ENCODE measurements at places on chromosomes 4 and X.

- no peak for DNase-seq
These were observed 34.4 kb upstream of the ANXA3 start for GRCh38 chr4:78517050-78517652.

- no peak for DNase-seq
These were observed 18.3 kb downstream of the GAB1 start for GRCh38 chr4:143354990-143355389.

GRCh38 chr4:139555705-139556070 is 331 bp downstream of the SETD7 start:
- no peak for DNase-seq

DNA sequence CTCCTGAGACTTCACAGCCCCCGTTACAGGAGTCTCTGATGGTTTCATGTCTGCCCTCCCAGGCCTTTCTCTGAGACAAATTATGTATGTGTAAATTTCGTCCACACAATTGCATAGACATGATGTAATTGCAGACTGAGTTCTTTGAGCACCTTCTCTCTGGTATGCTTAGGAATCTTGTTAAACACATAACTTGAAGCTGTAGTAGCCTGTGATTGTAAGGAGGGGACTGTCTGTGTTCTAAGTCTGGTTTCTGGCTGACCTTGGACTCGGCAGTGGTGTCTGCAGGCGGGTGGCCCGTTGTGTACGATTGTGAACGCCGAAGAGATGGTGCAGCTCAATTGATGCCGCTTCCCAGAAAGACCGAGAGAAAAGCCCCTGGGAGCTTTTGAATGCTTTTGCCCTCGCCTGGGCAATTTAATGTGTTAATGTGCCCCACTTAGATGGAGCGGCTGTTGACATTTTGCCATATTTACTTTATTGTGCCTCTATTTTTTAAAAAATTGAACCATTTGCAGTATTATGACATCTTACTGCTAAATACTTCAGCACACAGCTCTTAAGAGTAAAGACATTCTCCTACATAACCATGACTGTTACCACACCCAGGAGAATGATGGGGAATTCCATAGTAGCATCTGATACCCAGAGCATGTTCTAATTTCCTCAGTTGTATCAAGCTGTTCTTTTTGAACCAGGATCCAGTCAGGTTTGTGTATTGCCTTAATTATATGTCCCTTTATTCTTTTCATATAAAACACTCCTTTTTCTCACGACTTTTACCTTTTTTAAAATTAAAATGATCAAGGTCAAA is 58.4 kb upstream of the TADA2B start:
- DNase-seq = no peak

DNA sequence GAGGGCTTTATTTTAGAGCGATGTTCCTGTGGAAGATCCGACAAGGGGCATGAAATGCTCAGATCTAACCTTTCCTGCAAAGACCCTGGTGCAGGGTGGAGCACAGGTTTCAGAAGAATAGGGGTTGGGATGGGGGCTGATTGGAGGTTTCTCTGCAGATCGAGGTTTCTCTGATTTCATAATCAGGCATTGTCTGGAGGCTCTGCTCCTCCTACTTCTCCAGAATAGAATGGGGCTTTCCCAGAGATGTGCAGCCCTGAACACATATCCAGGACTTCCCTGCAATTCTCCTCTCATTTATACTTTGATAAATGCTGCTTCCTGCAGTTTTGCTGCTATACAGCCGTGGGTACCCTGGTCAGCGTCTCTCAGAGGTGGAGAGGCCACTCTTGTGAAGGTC is 397.6 kb upstream of the BOD1L1 start:
- DNase-seq = no peak

DNA sequence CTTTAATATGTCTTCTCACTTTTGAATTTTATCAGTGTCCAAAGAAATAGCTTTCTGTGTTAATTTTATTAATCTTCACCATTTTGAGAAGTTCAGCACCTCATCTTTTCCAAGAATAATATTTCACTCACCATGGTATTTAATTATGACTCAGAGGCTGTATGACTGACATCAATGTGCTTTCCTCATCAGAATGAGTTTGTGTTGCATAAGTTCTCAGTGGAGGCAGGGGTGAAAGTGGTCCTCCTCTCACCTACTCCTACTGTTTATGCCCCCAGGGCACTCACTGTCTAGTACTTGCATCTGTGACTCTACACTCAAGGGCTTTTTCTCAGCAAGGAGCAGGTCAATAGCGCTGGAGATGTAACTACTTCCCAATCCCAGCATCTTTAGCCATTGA is 905.3 kb upstream of the INTU start:
- no peak for DNase-seq

DNA sequence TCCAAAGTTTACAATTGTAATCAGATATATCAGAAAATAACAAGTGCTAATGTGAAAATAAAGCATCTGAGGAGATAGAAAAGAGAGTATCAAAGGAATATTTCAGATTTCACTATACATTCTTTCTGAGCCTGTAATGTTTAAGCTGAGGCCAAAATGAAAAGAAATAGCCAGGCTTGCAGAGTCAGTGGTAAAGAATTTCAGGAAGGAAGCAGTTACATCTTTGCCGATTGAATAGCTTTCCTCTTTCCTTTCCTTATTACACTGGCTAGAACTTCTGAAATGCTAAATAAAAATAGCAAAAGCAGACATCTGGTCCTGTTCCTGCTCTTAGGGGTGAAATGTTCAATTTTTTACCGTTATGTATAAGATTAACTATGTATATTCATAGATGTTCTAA is 1441.6 kb upstream of the PCDH7 start:
- no peak for DNase-seq

- DNase-seq = no peak
These were observed 25.9 kb downstream of the WDR1 start for GRCh38 chr4:10090467-10091250.

- DNase-seq = no peak
These were observed 796.1 kb upstream of the ADGRL3 start for GRCh38 chr4:60404027-60404426.

- DNase-seq = no peak
These were observed 175.6 kb upstream of the RBPJ start for GRCh38 chr4:26145212-26145611.

GRCh38 chr4:79364061-79364460 is 38.2 kb upstream of the NAA11 start:
- DNase-seq = no peak

GRCh38 chr4:73621357-73621756 is 1.1 kb upstream of the RASSF6 start:
- DNase-seq = no peak

- DNase-seq = no peak
These were observed 57.3 kb upstream of the STIM2 start for GRCh38 chr4:26803211-26803861.

DNA sequence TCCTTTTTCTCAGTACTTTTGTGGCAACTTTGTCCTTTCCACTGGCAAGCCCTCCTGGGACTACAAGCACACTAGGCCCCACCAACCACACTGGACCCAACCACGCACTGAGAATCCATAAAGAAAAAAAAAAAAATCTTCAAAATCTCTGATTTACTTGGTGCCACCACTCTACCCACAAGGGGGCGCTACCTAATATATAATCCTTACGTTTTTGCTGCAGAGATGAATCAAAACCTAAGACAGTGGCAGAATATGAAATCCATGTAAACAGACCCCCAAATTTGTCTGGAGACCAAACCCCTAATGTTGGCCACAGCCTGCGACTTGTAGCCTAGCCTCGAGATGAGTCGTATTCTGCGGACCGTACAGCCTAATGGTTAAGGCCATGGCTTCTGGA is 63.5 kb upstream of the ARHGAP36 start:
- DNase-seq = no peak

DNA sequence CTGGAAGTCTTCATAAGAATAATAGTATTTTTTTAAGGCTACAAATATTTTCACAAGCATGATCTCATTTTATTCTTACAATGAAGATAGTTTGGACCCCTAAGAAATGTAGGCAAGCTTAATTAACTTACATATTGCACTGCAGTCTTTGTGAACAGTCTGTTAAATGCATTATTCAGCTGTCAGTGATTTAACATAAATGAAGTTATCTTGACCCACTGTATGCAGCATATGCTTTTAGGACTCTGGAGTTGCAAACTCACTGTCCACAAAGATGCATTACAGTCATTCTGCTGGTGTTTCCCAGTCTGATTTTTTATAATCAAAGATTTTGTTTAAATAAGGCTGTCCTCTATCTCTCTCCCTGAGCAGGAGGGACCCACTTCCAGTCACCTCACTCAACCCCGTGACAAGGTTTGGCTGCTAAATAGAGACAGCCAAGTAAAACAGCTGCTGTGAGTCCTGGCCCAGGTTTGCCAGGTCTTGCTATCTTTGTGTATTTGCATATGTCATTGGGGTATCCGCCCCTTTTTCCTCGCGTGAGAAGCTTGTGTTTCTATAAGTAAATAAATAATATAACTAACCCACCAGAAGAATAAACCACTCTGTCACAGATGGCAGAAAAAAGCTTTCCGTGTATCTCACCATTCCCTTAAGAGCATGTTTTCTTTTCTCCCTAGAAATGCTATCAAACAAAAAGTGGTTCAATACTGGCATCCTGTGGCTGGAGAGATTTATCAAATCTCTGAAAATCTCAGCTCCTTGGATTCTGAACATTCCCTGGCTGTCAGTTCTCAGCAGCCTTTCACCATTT is 67.0 kb downstream of the SLC7A11 start:
- no peak for DNase-seq

DNA sequence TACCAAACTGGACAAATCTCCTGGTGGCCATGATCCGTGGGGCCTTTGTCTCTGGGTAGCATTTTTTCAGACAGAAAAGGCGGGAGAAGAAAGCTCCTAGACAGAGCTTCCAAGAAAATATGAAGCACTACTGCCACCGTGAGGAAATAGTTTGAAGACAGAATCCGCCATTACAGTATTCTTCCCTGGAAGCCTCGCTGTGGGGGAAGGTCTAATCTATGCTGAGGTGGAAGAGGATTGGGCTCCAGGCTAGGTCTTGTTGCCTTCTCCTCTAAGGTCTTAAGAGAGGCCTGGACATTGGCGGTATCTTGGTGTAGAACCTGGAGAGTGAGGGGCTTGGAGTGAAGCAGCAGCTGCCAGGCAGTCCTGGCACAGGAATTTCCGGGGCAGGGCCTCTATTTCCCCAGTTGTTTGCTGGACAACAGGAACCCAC is 218.9 kb downstream of the OR13H1 start:
- DNase-seq = peak; percentile 51

DNA sequence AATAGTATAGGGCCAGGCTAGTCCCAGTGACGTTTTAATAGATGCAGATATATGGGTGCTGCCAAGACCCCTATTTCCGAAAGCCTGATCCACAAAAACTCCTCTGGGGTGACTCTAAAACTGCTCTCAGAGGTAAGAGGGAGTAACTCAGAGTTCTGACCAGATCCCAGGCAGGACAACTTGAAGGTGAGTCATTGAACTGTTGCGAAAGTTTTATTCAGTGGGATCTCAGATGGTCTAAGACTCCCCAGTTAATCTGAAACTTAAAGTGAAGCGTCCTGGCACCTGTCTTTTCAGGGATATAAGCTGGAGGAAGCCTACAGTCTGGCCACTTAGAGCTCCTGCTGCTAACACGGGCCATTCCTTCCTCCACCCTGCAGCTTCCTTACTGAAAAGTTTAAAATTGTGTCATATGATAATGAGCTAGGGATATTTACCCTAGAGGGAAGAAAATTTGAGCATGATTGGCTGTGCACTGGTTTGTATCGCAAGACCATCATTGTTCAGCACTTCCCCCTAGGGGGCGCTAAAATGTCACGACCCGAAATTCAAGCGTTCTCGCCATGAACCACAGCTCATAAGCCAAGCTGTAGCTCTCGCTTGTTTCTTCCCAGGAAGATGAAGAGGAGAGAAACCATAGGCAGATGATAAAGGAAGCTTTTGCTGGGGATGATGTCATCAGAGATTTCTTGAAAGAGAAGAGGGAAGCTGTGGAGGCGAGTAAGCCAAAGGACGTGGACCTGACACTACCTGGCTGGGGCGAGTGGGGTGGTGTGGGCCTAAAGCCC is 19.5 kb downstream of the UTP14A start:
- peak; percentile 64 for DNase-seq

DNA sequence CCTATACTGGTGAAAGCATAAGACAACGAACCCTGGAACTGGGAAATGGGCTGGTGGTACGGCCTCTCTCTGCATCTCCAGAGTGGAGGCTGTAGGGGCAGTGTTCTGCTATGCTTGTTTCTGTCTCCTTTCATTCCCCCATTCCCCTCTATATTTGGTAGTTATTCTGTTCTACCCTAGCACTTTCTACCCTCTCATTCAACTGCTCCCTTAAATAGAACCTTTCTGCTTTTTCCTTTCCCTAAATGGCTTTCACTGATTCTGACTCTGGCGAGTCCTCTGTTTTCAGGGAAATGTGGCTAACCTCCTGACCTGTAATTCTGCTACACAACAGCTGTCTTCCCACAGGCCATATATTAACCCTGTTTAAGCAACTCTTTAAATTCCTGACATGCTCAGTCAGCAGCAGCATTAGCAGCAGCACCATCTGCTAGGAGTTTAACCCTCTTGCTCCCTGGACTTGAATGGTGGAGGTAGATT is 94.2 kb downstream of the CXCL13 start:
- DNase-seq = no peak

DNA sequence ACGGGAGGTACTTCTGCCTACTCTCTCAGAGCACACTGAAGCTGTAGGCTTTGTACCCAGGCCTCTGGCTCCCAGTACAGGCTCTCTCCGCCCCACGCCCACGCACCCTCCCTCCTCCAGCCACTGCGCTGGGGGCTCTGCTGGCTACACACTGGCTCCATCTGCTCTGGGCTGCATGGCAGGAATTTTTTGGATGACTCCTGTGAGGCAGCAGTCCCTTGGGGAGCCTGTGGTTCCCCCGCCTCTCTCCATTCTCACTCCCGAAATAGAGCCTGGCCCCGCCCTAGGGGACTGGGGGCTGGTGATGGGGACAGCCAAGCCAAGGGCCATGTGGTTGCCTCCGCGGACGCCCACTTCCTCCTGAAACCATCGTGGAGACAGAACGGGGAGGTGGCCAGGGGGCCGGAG is 58.1 kb upstream of the ADRA2C start:
- DNase-seq = no peak

DNA sequence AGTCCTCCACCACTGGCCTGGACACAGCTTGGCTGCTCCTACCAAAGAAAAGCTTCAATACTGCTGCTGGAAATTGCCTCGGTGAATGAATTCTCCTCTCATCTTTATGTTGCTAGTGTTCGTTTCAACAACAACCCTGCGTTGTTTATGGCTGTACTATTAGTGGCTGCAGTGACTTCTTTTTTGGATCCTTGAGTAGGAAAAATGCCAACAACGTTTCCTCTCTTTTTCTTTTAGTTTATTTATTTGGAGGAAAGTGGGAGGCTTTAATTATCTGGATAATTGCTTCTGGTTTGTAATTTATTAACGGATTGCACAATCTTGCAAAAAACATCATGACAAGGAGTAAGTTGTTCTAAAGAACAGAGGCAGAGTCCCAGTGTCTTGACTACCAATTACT is 464.1 kb upstream of the TRAM1L1 start:
- no peak for DNase-seq

GRCh38 chr4:76579596-76580375 is 144.8 kb downstream of the SHROOM3 start:
- no peak for DNase-seq

GRCh38 chr4:139246166-139246565 is 33.9 kb downstream of the MGARP start:
- no peak for DNase-seq

- DNase-seq = no peak
These were observed 395.9 kb upstream of the EMCN start for GRCh38 chr4:100913685-100914084.

GRCh38 chr4:145808021-145808650 is 128.2 kb downstream of the C4orf51 start:
- no peak for DNase-seq

- DNase-seq = no peak
These were observed 114.0 kb upstream of the FTHL17 start for GRCh38 chrX:31185884-31186283.

All from activated T-cell treated with anti-CD3 and anti-CD28 coated beads, Interleukin-2, amount 50 U/mL, for 1 hour (primary cell).